Left ventricle myocardium superior (tissue), 1 donor: ENCODE measurements at places on chromosomes 5 and 9. TPM values are rescaled to one million over a fixed set of nuclear protein-coding genes. Genes with fewer than 3 reads are reported as not detected.

The OR1L8 gene
- total RNA-seq: not detected

The PSMB7 gene
- 173 TPM for total RNA-seq

The C5orf58 gene
- total RNA-seq: not detected

The GDA gene
- total RNA-seq: 2.0 TPM

The DHFR gene
- total RNA-seq: 10.5 TPM

The ADAMTSL1 gene
- total RNA-seq: 0.97 TPM

The CEMIP2 gene
- total RNA-seq: 8.7 TPM

The SOWAHA gene
- 0.17 TPM for total RNA-seq

The OR4F3 gene
- total RNA-seq: not detected

The SPINK4 gene
- not detected for total RNA-seq

The HTR4 gene
- total RNA-seq: not detected

The FAM200C gene
- total RNA-seq: 4.3 TPM

DNA sequence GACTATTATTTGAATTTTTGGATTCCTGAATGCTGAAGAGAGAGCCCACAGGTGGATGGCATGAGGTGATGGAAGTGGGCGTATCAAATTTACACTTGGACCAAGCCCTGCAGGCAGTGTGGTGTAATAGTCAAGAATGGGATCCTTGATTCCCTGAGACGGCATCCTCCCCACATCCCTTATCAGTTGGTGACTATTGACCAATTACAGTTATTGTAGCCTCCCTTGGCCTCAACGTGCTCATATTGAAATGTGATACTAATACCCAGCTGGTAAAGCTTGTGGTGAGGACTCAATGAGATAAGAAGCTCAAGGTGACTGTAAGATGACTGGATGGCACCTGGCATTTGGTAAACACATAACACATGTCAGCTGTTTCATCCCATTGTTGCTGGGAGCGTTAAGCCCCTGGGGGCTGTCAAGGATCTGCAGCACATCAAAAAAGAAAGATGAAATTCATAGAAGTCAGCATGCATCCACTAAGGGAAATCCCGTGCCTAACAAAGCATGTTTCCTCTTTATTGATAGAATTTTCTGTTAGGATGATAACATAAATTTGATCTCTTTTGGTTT, 65.6 kb upstream of the IRX2 start:
- DNase-seq: no peak

GRCh38 chr9:79151791-79152190, 420.0 kb upstream of the TLE4 start:
- DNase-seq: no peak

GRCh38 chr9:19119246-19119645, 8.0 kb downstream of the PLIN2 start:
- no peak for DNase-seq

DNA sequence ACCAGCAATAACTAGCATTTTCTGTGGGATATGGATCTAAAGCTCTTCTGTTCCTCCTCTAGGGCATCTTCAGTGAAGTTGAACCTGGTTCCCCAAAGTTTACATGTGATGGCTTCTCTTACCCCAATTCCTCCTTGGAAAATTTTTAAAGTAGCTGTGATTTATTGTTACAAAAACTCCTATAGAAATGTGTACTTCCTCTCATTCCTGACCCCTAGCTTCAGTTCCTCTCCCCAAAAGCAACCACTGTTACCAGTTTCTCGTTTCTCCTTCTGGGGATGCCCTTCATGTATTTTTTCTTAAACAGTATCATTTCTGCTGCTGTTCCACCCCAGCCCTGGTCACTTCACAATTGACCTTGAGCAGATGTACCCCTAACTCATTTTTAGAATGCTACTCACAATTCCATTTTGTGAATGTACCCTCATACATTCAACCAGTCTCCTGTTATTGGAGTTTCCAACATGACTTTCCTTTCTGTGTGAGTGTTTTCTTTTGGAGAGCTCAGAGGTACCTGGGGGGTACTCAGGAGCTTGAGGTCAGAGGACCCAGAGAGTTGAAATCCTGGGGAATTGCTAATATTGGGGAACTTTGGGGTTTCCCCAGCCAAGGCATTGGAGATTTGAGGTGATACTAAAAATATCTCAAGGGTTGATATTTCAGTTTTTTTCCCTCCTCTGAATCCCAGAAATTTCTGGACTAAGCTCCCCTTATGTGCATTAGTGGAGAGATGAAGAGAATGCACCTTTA, 18.6 kb upstream of the GLRX start:
- no peak for DNase-seq

DNA sequence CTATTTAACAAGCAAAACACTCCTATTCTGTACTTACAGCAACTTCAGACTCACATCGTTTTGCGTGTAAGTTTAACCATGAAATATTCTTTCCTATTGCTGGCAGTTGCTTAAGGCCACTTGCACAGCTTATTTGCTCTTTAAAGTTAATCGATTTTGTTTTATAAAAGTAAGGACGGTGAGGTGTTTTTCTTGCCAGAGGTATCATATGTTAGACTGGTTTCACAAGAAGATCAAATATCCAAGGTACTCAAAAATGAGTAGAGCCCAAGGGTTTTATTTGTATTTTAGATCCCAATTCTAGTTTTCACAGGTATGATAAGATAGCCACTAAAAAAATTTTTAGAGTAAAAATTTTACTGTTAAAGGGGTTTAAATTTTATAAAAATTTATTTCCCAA, 16.2 kb downstream of the CLINT1 start:
- no peak for DNase-seq

GRCh38 chr5:153158608-153159007, 331.9 kb upstream of the GRIA1 start:
- no peak for DNase-seq

DNA sequence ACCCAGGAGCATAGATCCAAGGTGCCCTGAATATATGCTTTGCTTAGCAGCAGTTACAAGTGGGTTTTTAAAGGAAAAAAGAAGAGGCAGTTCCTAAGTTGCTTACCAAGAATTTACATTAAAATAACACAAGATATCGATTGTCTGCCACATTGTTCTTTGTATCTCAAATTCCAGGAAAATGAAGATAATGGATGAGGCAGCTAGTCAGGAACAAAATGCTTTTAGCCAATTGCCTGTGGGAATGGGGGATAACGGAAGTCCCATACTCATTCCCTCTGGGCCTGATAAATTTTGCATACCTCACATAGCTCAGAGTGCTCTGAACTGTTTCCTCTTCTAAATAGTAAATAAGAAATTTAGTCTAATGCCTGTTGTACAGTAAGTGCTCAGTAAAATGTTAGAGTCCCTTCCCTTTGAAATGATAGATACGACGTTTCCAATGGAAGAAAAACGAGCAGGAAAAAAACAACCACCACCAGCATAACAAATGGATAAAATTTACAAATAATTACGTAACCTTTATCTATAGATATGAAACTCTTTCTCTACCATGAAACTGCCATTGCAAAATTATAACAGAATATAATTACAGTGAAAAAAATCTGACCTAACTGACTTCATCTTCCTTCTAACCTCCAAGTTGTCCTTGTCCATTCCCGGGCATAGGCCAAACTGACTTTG, 35.5 kb upstream of the TENT2 start:
- DNase-seq: no peak

DNA sequence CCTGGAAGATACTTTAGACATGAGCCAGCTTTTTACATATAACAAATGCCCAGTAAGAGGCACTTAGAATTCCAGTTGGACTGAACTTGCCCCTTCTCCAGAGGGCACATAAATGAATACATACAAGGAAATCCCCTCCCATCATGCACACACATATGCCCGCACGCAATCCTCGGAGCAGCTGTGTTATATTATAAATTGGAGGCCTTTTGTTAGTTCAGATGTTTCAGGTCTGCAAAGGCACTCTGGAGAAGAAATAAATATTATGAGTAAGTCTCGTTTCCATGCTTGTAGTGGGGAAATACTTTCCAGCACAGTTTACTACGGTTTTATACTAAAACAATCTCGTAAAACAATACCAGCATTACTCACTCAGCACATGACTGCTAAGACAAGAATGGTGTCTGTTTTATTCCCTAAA, 17.6 kb upstream of the MUSK start:
- no peak for DNase-seq

DNA sequence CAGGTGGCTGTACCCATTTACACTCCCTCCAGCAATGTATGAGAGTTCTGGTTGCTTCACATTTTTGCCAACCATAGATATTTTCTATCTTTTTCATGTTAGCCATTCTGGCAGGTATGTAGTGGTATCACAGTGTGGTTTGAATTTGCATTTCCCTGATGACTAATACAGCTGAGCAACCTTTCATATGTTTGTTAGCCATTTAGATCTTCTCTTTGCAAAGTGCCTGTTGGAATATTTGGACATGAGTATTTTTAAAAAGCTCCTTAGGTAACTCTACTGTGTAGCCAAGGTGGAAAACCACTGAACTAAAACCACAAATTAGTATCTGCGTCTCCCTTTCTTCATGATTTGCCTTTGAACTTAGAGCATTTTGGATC, 31.9 kb downstream of the IRF1 start:
- no peak for DNase-seq

DNA sequence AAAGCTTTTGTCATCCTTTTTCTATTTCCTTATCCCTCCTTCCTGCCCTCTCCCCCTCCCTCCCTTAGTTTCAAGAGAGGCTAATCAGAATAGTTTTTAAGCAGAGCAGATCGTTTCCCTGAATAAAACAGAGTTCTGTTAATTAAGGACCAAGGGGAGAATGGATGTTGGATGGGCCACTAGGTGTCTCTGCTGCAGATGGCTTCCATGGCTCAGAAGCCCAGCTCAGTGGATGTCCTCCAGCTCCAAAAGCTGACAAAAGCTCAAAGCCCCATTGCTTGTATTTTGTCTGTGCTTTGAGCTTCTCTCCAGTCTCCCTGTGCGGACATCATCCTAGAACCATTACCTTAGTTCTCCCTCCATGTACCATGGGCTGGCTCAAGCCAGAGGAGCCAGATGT, 21.0 kb upstream of the NPR3 start:
- DNase-seq: no peak

DNA sequence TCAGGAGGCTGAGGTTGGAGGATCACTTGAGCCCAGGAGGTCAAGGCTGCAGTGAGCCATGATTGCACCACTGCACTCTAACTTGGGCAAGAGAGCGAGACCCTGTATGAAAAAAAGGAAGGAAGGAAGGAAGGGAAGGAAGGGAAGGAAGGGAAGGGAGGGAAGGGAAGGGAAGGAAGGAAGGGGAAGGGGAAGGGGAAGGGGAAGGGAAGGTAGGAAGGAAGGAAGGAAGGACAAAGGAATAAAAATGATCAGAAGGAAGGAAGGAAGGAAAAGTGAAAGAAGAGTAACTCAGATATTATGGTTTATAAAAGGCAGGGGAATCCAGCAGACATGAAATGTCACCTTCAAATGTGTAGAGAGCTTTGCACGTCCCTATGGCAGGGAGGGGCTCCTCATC, 64.4 kb downstream of the USP20 start:
- no peak for DNase-seq

- DNase-seq: peak; percentile 87
Observed at GRCh38 chr5:14440582-14441431, 140.8 kb upstream of the OTULINL start.

- DNase-seq: no peak
Observed at GRCh38 chr9:24035816-24036215, 209.8 kb upstream of the ELAVL2 start.

- no peak for DNase-seq
Observed at GRCh38 chr9:107513464-107514100, 24.0 kb upstream of the KLF4 start.

GRCh38 chr5:8905021-8905420, 640.9 kb downstream of the SEMA5A start:
- no peak for DNase-seq

- DNase-seq: no peak
Observed at GRCh38 chr5:143213851-143214363, 189.6 kb downstream of the NR3C1 start.
